ENCODE measurements at places on chromosomes 11 and 22.

DNA sequence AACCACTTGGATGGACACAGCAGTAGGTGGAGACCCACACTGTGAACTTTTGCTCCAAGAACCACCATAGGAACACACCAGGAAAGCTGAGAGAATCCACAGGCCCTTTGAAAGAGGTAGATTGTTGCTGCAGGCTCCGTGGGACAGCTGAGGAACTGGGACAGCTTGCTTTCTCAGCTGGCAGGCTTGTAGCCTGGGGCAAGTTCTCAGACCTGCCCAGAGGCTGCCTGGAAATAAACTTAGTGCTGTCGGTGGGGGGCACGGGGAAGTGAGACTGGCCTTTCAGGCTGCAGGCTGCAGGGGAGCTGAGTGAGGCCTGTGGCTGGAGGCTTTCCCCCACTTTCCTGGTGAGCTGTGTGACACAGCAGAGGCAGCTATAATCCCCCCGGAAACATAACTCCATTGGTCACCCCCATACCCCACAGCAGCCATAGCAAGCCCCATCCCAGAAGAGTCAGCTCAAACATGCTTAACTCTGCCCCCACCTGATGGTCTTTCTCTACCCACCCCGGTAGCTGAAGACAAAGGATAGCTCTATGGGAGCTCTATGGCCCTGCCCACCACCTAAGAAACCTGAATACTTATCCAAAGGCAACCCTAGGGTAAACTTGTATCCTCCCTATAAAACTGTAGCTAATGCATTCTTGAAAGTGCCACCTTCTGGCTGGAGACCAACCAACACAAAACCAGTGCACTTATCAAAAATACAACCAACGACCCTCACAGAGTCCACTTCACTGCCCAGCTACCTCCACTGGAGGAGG, 21.4 kb upstream of the ACRV1 start:
- DNase-seq, result no peak

DNA sequence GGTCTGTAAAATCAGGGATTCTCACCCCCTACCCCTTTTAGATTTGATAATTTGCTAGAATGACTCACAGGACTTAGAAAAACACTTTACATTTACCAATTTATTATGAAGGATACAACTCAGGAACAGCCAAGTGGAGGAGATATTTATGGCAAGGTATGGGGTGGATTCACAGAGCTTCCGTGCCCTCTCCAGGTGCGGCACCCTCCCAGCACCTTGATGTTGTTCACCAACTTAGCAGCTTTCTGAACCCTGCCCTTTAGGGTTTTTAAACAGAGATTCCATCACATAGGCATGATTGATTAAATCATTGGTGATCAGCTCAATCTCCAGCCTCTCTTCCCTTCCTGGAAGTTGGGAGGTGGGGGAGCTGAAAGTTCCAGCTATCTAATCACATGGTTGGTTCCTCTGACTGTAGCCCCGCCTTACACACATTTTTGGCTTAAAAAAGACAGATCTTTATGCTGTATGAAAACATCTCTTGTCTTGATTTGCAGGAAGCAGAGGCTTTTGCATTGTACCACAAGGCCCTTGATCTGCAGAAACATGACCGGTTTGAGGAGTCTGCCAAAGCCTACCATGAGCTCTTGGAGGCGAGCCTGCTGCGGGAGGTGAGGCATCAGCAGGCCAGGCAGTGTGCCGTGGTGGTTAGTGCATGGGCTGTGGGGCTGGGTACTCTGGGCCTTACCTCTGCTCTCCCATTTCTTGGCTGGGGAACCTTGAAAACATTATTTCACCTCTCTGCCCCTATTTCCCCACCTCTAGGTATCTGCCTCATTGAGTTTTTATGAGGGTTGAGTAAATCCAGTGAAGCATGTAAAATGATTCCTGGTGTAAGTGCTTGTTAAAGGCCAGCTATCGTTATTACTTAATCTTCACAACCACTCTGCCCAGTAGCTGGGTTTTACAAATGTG, 27.0 kb downstream of the CABIN1 start:
- no peak for DNase-seq

GRCh38 chr22:21643533-21644357, 1.6 kb downstream of the SDF2L1 start:
- DNase-seq, result no peak

DNA sequence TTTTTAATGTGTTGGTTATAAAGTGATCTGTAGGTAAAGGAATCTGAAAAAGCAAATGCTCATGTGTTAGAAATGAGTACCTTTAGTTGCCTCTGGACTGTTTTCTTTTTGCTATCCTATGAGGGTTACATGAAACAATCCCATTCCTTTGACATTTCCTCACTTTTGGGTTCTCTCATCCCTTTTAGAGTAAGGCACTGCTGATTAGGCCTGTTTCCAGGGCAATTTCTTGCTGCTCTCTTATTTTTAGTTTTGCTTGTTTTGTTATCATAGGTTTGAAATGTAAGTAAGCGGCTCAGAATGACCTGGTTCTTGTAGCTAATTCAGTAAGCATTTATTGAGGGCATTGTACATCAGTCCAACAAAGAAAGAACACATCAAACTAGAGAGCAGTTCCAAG, 138.9 kb downstream of the DDX10 start:
- no peak for DNase-seq

- DNase-seq, result no peak
Observed at GRCh38 chr22:25061605-25062376, 109.3 kb downstream of the KIAA1671 start.

- DNase-seq, result no peak
Observed at GRCh38 chr22:27223317-27224177, 566.2 kb downstream of the MIAT start.

DNA sequence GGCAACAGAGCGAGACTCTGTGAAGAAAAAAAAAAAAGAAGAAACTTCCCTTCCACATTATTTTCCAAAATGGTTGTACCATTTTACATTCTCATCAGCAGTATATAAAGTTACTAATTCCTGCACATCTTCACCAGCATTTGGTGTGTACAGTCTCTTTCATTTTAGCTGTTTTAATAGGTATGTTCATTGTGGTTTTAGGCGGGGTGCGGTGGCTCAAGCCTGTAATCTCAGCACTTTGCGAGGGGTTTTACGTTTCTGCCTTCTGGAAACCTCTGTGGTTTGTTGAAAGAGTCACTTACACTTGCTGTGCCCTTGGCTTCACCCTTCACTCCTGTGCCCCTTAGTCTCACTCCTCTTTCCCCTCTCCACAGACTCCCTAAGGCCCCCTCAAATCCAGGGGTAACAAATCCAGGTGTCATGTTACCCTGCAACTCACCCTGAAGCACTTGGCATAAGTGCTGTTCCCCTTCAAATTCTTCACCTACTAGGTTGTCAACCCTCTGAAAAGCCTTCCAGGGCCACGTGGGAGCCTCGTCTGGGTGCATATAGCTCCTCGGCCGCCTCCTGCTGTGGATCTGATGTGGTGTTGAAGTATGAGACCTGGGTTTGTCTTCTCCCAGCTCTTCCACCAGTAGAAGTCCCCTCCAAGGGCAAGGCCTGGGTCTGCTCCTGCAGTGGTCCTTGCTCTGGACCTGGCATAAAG, 20.8 kb downstream of the TOB2 start:
- DNase-seq, result no peak

GRCh38 chr11:65427691-65428577, 5.3 kb downstream of the NEAT1 start:
- no peak for DNase-seq

DNA sequence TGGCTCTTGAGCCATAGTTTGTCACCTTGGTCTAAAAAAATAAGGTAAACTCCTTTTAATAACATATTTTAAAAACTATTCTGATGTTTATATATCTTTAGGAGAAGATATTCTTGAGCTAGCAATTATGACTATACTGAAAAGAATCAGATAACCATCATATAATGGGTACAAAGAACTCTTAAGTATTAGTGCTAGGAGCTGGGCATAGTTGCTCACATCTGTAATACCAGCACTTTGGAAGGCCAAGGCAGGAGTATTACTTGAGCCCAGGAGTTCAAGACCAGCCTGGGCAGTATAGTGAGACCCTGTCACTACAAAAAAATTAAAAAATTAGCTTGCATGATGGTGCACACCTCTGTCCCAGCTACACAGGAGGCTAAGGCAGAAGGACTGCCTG, 54.0 kb upstream of the B3GNT6 start:
- no peak for DNase-seq

GRCh38 chr11:19905280-19905853, 192.7 kb downstream of the NAV2 start:
- no peak for DNase-seq

Data from lower lobe of right lung (tissue), 2 donors.